Mesenteric fat pad (tissue), 1 donor: ENCODE measurements at places on chromosomes 2 and 18. TPM values are rescaled to one million over a fixed set of nuclear protein-coding genes. Genes with fewer than 3 reads are reported as not detected.

- DNase-seq, result no peak
Observed at GRCh38 chr18:54859667-54860421, 31.6 kb downstream of the RAB27B start.

DNA sequence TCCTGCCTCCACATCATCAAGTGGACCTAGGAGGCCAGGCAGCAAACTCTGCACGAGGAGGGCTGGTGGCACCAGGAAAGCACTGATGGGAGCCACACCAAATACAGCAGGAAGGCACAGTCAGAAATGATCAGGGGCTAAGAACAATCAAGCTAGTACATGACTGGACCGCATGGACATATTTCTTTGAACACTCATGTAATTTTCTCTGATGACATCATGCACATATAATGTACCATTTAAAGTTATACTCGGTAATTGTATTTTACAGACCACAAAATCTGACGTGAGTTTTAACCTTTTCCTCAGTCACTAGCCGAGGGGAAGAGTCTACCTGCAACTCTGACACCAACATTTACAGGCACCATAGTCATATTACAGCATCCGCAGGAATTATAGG lies 76.7 kb downstream of the XDH start:
- DNase-seq, result no peak

The UGT1A10 gene
- total RNA-seq, result not detected

DNA sequence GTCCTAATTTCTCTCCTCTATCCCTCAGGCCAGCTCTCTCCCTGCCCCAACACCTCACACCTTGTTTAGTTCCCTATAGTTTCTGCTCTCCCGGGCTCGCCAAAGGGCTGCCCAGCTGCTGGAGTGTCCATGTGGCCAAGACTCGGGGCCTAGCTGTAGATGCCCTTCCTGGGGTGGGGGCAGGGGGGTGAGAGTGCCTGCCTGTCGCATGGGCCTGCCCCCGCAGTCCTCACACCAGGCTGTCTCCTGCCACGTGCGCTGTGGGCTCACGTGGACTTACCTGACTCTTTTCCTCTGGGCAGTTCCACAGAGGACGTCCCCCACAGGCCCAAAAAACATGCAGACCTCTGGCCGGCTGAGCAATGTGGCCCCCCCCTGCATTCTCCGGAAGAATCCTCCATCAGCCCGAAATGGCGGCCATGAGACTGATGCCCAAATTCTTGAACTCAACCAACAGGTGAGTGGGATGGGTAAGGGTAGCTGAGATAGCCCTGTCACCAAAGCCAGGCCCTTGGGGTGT lies 7.4 kb upstream of the TMEM214 start:
- peak; percentile 81 for DNase-seq

- no peak for DNase-seq
Observed at GRCh38 chr2:239499726-239500573, 99.1 kb upstream of the HDAC4 start.

DNA sequence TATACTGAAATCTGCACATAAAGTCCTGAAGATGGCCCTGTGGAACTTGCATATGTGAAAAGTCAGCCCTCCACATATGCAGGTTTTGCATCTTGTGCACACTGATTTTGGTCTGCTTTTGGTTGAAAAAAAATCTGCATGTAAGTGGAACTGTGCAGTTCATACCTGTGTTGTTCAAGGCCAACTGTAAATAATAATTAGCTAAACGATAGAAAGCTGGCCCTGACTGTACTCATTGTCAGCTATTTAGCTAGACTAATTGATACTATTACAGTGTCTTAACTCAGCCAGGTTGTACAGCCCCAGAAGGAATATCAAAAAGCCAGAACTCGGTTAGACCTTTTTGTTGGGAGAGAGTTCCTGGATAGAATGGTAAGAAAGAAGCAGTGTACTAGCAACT lies 54.5 kb downstream of the EHBP1 start:
- DNase-seq, result no peak

The UBE2F gene
- 58.8 TPM for total RNA-seq

The OBSL1 gene
- 61.5 TPM for total RNA-seq

The PRSS56 gene
- not detected for total RNA-seq

The IL18RAP gene
- total RNA-seq, result 13.8 TPM

The UGT1A6 gene
- total RNA-seq, result not detected

DNA sequence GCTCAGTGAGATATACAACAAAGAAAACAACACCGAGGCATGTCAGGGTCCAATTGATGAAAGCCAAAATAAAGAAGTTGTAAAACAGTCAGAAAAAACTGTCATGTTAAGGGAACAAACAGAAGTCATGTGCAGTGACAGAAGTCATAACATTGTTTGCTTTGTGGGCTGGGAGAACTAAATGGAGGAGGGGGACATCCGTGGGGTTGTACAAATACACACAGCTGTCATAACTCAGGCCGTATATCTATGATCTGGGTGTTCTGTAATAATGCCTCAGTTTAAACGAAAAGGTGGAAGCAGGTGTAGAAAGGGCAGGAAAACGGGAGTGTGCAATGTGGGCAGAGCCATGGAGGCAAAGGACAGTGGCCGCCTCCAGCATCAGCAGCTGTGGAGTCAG lies 27.3 kb downstream of the TIMM21 start:
- DNase-seq, result no peak

DNA sequence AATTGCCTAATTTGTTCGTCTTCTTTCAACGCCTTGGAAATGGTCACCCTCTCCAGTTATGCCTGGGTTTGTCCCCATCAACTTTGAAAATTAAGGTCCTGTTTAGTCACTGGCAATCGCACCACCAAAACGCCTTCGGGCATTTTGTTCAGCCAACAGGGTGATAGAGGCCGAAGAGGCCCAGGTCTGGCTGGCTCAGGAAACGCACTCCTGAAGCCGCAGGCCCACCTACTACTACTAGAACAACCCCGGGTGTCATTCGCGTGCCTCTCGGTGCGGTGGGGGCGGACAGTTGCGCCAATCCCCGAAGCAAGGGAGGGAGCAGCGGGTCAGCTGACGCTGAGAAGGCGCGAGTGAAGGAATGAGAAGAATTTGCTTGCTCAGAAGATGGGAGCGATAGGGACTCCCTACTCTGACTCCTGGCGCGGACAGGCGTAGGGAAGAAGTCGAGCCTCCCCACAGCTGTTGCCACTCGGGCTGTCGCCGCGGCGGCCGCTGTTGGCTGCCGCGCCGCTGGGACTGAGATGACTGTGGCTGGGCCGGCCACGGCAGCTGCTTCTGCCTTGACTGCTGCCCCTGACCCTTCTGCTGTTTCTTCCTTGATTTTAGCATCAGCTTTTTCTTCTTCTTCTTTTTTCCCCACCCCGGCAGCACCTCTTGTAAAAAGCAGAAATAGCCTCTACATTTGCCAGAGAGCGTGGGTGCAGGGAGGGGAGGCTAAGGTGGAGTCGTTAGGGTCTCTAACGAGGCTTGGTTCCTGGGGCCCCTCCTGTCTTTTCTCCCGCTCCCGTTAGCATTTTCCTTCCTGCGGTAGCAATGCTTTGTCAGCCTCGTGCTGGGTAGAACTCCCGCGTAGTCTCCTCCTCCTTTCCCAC lies 387.6 kb downstream of the FIGN start:
- DNase-seq, result peak; percentile 90

The EMILIN1 gene
- total RNA-seq, result 77.4 TPM

GRCh38 chr2:74501335-74502071 lies 2.1 kb upstream of the LBX2 start:
- DNase-seq, result no peak

GRCh38 chr2:943461-943797 lies 7.2 kb upstream of the SNTG2 start:
- DNase-seq, result no peak

The OTOS gene
- total RNA-seq, result not detected

- DNase-seq, result peak; percentile 82
Observed at GRCh38 chr2:236706288-236706687, 136.7 kb downstream of the ACKR3 start.
